ENCODE measurements at places on chromosomes 12 and 14.

GRCh38 chr12:74941670-74942069 lies 268.0 kb downstream of the KCNC2 start:
- DNase-seq = no peak

DNA sequence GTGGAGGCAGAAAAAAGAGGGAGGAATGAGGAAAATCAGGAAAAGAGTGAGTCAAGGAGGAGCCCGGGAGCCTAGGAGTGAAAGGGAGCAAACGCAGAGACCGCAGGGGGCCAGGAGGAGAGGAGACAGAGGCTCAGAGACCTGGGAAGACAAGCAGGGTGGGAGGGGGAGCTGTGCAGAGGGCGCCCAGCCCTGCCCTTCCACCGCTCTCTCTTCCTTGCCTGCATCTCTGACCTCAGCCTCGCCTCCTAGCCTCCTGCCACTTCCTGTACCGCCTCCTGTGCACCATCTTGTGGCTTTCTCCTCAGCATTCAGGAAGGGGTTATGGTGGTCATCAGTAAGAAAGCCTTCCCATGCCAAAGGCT lies 1.3 kb downstream of the CLSTN3 start:
- no peak for DNase-seq

DNA sequence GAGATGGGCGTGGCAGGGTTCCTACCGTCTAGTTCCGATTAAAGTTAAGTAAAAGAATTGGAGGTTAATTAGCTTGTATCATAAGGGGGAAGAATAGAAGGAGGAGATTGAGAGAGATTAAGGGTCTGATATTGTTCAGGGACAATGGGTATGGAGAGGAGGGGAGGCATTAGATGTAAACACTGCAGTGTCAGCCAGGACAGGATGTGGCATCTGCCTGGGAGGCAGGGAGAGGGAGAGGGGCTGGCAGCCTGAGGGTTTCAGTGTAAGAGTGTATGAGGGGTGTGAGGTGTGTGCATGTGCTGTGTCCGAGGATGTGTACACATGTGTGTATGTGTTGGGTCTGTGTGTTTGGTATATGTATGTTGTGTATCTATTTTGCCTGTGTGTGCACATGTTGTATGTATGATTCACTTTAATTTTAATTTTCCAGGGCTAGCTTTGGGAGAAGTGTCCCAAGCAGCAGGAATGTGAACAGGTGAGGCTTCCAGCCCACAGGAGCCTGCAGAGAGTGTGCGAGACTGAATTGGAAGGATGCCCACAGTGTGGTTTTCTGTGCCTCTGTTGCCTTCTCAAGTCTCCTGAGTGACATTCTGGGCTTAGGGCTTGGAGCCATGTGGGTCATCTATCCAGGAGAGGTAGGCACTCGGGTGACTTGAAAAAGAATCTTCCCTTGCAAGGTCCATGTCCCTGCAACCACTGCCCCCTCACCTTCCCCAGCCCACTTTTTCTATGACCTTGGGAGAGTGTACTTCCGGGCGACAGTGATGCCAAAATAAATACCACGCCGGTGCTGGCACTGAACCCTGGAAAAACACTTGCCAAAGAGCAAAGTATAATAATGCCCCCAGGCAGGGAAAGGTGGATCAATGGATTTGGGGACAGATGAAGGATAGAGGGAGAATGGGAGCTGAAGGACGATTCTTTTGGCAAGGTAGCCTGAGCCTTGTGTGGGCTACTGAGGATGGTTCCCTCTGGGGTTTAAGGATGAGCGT lies 36.8 kb upstream of the DCD start:
- DNase-seq = no peak

DNA sequence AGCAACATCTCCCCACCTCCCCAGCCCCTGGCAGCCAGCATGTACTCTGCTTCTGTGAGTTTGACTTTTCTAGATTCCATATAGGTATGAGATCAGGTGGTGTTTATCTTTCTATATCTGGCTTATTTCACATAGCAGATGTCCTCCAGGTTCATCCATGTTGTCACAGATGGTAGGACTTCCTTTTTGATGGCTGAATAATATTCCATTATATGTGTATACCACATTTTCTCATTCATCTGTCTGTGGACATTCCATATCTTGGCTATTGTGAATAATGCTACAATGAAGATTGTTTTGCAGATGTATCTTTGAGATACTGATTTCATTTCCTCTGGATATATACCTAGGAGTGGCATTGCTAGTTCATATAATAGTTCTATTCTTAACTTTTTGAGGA lies 18.4 kb downstream of the ALKBH2 start:
- DNase-seq = no peak

GRCh38 chr14:22334275-22334577 lies 254.8 kb downstream of the DAD1 start:
- DNase-seq = no peak

GRCh38 chr12:7162691-7163114 lies 26.8 kb upstream of the PEX5 start:
- no peak for DNase-seq

Data from muscle of leg (tissue), 16 donors.